ENCODE measurements at places on chromosomes 13 and 19.

- no peak for DNase-seq
These were observed 32.0 kb downstream of the MPHOSPH8 start for GRCh38 chr13:19665427-19665859.

DNA sequence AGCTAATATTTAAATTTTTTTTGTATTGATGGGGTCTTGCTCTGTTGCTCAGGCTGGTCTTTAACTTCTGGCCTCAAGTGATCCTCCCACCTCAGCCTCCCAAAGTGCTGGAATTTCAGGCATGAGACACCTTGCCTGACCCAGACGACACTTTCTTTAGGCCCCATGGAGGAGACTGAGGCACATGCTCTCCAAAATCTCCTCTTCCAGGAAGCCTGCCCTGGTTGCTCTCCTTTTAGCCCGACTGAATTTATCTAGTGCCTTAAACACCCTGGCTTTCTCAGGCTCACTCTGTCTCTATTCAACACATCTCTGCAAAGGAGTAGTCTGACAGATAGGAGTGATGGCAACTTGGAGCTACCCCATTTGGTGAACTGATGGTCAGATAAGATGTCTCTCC is 18.9 kb downstream of the MYO1F start:
- no peak for DNase-seq

DNA sequence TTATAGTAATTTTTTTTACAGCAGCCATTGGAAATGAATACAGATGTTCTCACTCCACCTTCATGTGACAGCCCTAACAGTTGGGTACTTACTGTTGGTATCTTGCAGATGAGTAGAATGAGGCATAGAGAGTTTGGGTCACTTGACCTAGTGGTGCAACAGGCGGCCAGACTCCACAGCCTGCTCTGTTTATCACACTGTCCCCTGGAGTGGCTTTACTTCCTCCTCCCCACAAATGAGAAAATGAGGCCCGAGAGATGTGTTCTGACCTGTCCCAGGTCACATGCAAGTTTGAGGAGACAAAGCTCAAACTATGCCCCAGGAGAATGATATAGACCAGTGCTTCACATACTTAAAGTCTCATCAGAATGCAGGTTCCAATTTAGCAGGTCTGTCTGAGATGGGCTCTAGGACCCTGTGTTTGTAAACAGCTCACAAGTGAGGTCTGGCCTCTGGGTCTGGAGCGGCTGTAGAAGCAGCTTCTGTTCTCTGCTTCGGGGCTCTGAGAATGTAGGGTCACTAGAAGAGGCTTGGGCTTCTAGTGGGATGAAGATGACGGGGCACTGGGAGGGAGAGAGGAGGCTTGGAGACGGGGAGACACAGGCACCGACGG is 37.4 kb upstream of the RCBTB2 start:
- DNase-seq = no peak

DNA sequence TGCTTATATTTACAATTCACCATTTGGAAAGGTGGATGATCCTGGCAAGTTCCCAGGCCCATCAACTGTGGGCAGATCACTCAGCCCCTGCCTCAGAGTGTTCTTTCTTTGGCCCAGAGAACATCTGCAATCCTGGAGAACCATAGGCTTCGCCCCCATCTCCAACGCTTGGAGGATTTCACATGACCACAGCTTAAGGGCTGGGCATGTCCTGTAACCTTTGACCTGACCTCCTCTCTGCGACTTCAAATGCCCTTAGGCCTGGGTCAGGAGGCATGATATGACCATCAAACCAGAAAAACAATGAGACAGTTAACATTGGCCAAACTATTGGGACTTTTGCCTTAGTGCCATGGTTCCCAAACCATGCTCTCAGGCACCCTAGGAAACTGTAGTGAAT is 7.2 kb upstream of the MBNL2 start:
- DNase-seq = no peak

DNA sequence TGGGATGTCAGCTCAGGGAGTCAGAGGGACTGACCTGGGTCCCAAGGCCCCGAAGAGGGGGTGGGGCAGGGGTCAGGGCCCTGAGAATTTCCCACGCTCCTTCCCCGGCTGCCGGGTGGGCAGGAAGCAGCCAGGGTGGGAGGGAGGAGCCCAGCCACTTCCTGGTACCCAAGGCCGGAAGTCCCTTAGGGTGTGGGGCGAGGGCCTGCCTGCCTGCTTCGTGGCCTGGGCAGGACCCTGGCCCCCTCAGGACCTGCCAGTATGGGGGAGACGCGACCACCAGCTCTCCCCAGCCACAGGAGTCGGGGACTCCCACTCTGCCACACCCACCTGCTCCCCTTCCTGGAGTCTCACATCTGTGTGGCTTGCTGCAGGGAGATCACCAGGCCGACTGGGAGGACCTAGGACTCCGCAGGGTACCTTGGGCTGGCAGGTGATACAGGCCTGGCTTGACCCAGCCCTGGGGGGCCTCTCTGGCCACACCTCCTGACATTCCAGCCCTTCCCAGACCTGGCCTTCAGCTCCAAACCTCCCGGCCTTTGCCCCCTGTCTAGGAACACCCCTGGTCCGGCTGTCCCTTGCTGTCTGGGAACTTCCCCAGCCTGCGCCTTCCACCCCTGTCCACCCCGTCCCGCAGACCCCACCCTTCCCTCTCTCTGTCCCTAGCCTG is 9.8 kb upstream of the CIRBP start:
- no peak for DNase-seq

GRCh38 chr13:27526516-27526915 is 76.2 kb upstream of the MTIF3 start:
- DNase-seq = no peak

- DNase-seq = no peak
These were observed 106.1 kb upstream of the MIR17HG start for GRCh38 chr13:91241221-91241933.

DNA sequence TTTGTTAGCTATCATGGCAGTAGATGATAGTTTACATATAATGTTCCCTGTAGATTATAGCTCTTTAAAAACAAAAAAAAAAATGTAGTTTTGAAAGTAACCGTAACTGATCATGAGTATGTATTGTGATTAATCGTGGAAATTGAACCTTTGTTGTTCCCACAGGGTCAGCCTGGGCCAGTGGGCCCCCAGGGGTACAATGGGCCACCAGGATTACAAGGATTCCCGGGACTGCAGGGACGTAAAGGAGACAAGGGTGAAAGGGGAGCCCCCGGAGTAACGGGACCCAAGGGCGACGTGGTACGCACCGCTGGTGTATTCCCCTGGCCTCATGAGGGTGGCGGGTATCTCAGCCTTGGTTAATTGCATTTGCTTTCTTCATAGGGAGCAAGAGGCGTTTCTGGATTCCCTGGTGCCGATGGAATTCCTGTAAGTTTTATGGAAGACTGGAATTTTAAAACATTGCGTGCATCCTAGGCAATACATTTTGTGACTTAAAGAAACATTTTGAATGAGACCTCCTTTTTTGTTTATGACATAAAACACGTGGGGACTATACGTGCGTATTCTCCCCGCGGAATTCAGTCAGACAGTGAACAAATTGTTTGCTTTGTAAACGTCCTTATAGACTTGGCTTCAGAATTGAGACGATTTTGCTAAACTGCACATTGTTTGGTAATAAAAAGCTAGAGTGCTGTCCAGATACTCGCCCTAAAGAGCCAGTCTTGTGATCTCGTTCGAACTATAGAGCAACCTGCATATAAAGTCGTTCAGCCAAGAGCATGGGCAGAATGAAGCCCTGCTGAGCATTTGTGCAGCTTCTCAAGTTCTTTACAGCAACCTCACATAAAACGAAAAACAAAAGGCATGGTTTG is 117.7 kb downstream of the COL4A2 start:
- DNase-seq = no peak

GRCh38 chr13:24511019-24511815 is 1.4 kb downstream of the PARP4 start:
- peak; percentile 63 for DNase-seq

DNA sequence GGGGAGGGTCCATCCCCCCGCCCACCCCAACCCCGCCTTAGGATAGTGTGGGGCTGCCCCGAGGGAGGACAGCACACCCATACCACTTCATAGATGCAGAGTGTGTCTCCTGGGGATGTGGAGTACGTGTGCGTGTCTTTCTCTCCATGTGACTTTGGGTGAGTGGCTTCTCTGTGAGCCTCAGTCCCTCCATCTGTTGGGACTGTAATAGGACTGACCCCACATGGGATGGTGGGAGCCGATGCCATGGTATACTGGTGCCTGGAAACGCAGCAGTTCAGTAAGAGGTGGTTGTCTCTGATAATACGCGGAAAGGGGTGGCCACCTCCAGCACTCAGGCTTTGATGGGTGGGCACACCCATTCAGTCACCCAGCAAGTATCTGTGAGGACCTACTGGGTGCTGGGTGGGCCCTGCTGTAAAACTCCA is 816 bp upstream of the PRKD2 start:
- no peak for DNase-seq

DNA sequence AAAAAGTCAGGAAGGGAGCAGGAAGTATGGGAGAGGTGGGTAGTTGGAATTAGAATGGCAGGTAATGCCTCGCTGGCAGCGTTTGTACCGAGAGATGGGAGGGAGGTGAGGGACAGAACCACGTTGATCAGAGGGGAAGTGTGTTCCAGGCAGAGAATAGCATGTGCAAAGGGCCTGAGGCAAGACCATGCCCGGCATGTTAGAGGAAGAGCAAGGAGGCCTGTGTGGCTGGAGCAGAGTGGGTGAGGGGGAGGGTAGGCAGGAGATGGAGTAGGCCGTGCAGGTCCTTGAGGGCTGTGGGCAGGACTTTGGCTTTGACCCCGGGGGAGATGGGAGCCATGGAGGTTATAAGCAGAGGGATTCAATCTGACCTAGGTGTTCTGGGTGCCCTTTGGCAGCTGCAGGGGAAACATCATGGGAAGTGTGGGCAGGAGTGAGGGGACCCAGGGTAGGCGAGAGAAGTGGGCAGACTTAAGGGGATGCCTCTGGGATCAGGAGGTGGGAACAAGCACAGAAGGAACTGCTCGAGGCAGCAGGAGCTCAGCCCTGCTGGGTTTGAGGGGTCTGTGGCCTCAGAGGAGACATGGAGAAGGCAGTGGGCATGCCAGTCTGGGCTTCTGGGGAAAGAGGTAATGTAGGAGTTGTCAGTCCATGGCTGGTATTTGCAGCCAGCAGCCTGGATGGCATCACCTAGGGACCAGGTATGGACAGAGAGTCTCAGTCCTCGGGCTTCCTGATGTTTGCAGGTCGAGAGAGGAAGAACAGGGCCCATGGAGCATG is 48.8 kb downstream of the CD320 start:
- no peak for DNase-seq

DNA sequence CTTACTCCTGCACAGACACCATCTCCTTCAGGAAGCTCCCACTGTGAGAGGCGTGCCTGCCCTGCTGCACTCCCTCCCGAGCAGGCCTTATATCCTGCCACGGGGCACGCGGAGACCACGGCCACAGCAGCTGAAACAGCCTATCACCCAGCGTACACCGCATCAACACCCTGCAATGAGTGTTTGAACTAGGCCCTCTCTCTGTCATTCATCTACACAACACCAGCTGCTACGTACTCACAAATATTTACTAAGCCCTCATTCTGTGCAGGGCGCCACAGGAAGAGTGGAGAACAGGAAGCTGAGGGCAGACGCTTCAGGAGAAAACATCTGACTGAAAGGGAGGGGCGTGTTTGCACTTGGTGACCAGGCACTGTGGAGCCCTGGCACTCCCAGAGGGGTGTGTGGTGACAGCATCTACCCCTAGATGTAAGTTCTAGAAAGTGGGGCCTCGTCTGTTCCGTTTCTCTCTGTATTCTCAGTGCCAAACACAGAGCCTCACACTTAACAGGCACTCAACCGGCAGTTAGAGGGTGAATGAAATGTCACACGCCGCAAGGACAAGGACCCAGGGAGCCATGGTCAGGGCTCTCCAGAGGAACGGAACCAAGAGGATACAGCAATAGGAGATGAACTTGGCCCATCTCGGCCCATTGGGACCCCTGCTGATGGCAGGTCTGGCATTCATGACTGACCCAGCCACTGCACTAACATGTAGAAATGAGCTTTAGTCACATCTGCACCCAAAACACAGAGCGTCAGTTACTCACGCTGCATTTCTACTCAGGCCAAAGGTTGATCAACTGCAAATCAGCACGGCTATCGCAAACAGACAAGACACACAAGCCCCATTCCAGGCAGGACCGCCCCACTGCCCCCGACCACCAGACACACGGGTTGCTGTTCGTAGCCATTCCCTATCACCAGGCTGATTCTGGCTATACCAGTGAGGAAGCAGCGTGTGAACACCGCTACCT is 15.7 kb downstream of the RANBP3 start:
- DNase-seq = no peak

DNA sequence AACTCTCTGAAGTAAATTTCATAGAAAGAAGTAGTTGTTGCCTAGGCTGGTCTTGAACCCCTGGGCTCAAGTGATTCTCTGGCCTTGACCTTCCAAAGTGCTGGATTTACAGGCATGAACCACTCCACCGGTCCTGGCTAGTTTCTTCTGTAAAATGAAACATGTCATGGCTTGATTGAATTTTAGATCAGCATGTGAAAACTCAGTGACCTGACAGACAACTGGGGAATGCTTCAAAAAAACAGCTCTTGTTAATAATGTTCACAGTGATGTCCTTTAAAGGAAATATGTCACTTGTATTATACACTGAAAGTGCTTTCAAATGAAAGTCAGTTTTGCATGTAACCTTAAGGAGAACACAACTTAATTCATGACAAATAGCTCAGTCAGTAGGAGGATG is 118.2 kb downstream of the KLF5 start:
- DNase-seq = no peak

DNA sequence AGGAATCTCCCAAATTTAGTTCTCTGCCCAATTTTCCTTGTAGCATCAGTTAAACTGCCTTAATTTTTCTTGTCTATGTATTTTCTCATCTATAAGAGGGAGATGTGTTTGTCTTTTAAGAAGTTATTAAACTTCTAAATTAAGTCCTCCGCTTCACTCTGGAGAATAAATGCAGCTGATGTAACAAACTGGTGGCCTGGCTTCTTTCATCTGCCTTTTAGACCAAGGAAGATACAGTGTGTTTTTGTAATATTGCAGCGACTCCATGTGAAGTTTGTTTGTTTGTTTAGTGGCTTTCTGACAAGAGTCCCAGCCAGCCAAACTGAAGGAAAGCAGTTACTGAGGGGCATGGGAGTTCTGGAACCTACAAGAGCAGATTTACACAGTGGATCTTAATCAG is 56.4 kb downstream of the KLF12 start:
- DNase-seq = no peak

DNA sequence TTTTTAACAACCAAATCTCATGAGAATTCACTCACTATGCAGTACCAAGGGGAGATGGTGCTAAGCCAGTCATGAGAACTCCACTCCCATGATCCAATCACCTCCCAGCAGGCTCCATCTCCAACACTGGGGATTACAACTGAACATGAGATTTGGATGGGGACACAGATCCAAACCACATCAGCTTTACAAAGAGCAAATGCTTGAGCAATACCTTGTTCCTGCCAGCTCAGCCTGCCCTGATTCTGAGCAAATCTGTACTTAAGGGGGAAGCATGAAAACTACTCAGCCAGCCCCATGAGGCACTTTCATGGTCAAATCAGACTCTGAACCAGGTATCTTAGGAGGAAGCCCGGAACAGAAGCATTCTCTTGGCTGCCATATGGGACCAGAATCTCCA is 259.9 kb downstream of the TBC1D4 start:
- DNase-seq = no peak

DNA sequence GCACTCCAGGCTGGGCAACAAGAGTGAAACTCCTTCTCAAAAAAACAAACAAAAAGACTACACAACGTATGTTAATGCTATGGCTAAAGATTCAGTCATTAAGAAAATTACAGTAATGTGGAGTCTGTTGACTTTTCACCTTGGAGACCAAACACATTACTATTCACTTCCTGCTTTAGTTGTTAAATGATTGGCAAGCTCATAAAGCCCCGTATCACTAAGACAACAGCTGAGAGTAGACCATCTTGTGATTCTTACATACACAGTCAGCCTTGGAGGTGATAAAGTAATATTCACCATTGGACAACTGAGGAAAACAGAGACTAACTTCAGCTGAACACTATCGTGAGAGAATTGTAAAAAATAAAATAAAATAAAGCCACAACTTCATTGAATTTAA is 86.5 kb downstream of the KCTD12 start:
- DNase-seq = no peak

All from stimulated activated CD8-positive, alpha-beta memory T cell treated with anti-CD3 and anti-CD28 coated beads, Interleukin-2, amount 100 ng/mL, for 48 hours (primary cell).